Skin of body (tissue), 3 donors: ENCODE measurements at places on chromosomes 12 and 14. TPM values are rescaled to one million over a fixed set of nuclear protein-coding genes. Genes with fewer than 3 reads are reported as not detected.

The DTX1 gene
- 9.0 TPM for total RNA-seq

The PPFIA2 gene
- total RNA-seq: 1.6 TPM

The BAG5 gene
- 26.2 TPM for total RNA-seq

The MMP17 gene
- total RNA-seq: 8.5 TPM

The NRL gene
- total RNA-seq: 0.69 TPM

DNA sequence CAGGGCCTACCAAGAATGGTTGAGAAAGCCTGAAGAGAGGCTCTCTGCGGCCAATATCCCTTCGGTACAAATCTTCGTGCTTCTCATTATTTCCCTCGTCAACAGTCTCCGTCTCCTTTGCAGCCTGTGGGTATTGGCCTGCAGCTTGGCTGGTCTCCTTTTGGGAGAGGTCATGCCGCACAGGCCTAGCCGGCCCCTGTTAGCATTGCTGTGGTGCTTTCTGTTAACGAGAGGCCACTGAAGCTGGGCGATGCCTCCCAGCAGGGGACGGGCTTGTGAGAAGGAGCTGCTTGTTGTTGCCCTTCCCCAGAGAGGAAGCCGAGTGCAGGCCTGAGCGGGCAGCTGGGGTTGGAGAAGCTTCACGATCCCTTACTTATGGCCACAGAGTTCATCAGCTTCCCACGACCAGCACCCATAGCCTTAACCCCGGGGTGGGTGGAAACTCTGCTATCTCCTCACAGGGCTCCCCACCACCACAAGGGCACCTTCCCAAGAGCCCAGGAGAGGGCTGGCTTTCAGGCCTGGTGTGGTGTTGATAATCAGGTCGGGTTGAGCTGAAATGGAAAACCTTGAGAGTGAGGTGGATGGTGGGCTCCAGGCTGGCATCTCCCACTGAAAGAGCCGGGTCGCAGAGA lies 228.6 kb downstream of the ZFP36L1 start:
- no peak for DNase-seq

GRCh38 chr12:53133722-53134121 lies 30.4 kb downstream of the SOAT2 start:
- no peak for DNase-seq

DNA sequence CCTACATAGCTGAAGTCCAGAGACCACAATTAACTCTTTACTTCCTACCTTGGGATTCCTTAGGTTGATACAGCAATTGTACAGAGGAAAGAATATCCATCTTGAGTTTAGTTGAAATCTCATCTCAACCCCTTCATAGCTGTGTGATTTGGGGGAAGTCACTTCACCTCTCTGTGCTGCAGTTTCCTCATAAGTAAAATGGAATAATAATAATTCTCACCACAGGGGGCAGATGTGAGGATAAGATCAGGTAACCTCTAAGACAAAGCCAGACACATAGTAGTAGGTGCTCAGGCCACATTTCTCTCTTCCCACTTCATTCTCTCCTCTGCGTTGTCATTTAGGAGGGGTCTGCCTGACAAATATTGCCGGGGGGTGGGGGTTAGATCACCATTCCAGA lies 6.7 kb downstream of the FOXN4 start:
- no peak for DNase-seq
